ENCODE measurements at places on chromosomes 5 and 9.

DNA sequence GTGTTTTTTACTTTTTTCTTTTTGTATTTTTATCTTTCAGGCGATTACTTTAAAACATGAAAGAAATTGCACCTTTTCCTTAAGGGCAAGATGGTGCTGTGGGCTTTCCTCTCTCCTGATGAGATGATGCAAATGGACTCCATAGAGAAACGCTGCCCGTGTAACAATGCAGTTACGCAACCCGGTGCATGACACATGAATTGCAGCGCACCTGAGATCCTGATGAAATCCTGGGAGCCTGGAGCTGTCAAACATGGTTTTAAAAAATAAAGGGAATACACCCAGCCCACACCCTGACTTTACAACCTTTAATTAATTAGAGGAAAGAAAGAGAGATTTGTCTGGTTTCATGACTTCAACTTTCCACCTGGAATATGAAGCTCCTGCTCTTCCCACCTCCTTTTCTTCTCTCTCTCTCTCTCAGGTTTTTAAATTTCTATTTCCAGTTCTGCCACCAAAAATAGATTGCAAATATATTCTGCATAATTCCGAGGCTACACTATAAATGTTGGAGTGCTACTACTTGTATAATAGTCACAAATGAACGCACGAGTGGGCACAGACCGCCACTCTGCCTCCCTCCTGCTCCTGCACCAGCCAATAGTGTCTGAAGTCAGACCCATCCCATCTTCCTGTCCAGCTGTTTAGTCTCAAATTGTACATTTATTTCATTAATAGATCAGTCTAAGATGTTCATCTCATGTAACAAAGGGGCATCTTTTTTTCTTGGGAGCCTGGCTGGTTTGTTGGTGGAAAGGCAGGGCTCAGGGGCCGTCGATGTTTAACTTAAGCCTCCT lies 179.1 kb downstream of the AUH start:
- no peak for DNase-seq

DNA sequence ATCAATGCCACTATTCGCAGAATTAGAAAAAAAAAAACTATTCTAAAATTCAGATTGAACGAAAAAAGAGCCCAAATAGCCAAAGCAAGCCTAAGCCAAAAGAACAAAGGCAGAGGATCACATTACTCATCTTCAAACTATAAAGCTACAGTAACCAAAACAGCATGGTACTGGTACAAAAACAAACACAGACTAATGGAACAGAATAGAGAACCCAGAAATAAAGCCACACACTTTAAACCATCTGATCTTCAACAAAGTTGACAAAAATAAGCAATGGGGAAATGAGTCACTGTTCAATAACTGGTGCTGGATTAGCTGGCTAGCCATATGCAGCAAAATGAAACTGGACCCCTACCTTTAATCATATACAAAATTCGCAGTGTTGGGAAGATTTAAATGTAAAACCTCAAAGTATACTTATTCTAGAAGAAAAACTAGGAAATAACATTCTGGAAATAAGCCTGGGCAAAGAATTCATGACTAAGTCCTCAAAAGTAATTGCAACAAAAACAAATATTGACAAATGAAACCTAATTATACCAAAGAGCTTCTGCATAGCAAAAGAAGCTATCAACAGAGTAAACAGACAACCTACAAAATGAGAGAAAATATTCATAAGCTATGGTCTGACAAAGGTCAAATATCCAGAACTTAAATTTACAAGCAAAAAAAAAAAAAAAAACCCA lies 153.7 kb downstream of the NDUFS4 start:
- DNase-seq, result no peak

- DNase-seq, result no peak
Observed at GRCh38 chr5:76787237-76787636, 31.6 kb upstream of the F2RL1 start.

DNA sequence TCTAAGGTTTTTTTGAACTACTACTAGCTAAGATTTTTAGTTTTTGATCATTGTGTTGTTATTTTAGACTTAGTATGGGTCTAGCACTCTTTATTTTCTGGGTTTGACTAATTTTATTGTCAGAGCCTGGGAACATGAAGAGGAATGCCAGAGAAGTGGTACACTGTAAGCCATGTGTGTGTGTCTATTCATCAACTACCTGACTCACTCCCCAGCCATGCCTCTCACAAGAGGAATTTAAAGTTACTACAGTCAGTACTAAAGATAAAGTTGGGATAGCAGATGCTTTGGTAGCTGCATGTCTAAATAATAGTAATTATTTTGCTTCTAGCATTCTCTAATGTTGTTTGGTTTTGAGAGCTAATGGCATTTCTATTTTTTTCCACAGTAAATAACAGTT lies 264.8 kb downstream of the CSNK1G3 start:
- DNase-seq, result no peak

DNA sequence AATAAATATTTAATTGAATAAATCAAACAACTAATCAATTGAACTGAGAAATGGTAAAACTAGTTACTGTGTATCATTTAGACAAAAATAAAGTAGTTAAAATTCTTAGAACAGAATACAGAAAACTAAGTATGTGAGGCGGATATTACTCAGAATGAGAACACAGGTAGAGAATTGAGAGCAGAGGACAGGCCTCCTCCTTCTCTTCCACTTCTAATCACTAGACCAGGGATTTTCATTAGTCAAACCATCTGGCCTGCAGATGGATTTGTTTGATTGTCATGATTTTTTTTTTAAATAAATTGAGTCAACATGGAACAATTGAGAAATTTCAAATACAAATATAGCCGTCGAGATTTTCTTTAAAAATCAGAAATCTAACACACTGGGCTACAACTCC lies 198.6 kb upstream of the HMHB1 start:
- no peak for DNase-seq

GRCh38 chr9:126719618-126720031 lies 85.2 kb upstream of the ZBTB43 start:
- DNase-seq, result peak; percentile 60

- no peak for DNase-seq
Observed at GRCh38 chr9:13445103-13445500, 165.6 kb upstream of the MPDZ start.

- DNase-seq, result no peak
Observed at GRCh38 chr9:122106576-122106975, 13.5 kb upstream of the TTLL11 start.

GRCh38 chr9:117691367-117691766 lies 12.8 kb upstream of the TLR4 start:
- no peak for DNase-seq

DNA sequence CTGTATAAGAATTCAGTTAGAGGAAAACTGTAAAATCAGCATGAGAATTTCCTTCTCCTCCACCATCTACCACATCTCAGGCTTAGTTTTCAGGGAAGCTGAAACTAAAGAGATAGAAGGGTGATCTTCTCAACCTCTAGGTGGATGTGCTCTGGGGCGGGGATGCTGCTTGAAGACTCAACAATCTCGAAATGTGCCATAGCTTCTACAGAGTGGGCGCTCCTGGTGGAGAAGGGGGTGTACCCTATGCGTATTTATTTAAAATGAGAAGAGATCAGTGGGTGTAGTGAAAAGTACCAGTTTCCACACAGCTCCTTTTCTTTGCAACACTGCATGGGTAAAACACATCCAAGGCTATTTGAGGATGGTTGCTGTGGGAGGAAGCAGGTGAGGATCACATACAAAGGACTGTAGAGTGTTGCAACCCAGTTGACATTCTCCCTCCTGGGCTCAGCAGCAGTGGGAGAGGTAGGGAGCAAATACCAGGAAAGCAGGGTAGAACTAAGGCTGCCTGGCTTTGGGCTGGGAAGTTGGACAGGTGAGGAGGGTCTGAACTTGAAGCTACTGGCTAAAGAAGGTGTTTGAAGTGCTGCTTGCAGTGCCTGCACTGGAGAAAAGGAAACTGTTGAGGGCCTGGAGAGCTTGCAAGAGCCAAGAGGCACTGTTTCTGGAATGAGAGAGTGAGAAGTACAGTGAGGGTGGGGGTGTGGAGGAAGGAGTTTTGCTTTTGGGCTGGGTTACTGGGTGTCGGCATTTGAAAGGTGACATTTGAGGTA lies 73.1 kb downstream of the MAST4 start:
- DNase-seq, result no peak

GRCh38 chr9:116716438-116716837 lies 29.3 kb downstream of the TRIM32 start:
- no peak for DNase-seq

GRCh38 chr5:37900692-37901091 lies 60.9 kb upstream of the GDNF start:
- DNase-seq, result no peak

GRCh38 chr5:109560554-109560953 lies 129.2 kb upstream of the MAN2A1 start:
- DNase-seq, result no peak

GRCh38 chr5:14167211-14167845 lies 24.2 kb downstream of the TRIO start:
- DNase-seq, result no peak

DNA sequence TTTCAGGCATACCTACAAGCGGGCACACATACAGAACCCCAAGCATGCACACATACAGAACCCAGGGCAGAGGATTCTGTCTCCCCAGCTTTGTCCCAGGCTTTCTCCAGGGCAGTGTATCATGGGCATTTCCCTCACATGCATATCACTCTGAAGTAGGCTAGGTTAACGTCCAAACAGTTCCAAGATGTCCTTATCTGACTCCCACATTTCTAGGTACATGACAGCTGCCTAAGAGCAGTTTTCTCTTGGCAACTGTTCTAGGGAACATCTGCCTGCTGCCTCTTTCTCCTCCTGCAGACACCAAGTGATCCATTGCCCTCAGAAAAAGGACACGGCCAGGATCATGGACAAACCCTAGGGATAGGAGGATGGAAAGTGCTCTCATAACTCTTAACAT lies 84.9 kb upstream of the NR3C1 start:
- DNase-seq, result no peak

DNA sequence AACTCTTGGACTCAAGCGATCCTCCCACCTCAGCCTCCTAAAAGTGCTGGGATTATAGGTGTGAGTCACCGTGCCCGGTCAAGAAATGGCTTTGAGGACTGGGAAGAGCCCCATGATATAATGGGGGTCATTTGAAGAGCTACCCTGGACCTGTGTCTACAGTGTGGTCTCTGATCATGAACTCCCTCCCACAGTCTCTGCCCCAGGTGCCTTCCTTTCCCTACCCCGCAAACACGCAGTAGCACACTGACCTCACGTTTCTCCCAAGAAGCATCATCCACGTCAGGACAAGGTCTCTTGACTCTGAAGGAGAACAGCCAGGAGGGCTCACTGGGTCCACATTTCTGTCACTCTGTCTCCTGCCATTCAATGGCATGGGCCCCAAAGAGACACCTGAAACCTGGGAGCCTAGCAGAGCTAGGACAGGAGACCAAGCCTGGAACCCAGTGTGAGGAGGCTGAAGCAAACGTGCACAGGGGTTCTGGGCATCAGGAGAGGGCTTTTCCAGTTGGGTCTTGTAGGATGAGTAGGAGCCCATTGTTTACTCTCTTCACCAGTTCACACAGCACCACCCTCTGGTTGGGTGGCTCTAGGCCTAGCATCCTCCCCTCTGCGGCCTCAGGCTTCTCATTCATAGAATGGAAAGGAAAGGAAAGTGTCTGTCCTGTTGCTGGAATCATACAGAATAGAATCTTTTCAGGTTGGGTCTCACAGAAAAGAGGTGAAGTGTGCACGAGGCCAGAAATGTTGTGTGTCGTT lies 23.0 kb downstream of the PRRX2 start:
- no peak for DNase-seq

DNA sequence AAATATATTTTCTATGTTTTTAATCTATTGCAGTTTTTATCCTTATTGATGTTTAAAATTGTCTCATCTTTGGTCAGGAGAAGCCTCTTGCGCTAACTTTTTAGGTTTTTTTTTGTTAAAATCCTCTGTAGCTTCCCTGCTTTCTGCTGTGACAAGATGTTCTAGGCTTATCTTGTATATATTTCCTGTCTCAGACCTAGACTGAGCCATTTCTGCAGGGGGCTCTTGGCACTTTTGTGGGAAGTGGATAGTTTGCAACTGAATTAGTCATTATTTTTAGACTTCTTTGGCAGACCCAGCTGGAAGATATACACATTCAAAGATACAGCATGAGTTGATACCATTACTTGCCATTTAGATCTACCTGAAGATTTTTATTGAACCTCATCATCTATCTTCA lies 28.8 kb downstream of the TCERG1 start:
- no peak for DNase-seq

DNA sequence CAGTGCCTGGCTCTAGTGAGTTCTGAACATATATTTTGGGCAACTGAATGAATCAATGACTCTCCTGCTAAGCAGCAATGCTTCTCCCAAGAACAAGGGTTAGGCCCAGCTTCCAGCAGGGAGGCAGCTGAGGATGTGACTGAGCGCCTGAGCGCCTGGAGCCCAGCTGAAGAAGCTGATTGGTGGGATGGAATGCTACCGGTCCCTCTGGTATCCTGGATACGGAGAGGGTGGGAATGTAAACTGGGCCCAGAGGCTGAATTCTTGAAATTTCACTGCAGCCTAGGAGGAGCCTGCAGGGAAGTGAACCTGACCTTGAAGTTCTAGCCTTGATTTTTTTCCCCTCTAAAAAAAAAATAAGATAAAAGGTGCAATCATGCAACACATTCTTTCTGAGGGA lies 43.2 kb downstream of the WWC1 start:
- DNase-seq, result no peak
